GM12891 (cell line): ENCODE measurements at places on chromosomes 6 and 20.
A peak's percentile ranks its signal among the peaks of the same experiment; 100 is the strongest.

DNA sequence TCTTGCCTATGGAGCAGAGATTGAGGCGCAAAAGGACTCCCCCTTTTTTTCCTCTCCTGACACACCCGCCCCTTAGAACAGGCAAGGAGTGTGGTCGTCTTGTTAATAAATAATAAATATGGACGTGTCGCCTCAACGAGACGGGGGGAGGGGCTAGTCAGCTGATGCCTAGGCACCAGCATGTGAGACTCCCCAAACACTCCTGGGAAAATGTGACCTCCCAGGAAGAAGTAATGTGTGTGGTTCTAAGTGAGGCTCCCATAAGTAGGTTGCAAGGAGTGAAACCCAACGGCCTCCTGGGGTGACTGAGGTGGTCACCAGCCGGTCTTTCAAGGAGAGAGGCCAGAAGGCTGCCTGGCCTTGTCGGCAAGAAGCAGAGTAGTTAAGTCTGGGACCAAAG lies 1.1 kb upstream of the FAXC start:
- no peak for DNase-seq

DNA sequence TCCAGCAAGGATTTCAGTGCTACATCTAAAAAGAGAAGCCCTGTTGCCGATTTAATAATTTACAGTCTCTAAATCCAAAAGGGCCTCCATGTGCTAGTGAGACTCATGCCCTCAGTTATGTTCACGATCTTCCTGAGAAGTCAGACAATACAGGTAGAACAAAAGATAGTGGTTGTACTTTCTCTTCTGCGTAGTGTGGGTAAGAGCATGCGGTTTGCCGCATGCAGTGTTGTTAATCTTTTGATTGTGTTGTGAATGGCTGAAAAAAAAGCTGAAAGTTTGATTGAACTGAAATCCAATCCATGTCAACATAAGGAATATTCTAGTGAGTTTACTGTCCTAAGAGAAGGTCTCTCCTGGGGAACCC lies 74.8 kb upstream of the AGPAT4 start:
- DNase-seq = no peak

GRCh38 chr6:158715330-158716311 lies 65.8 kb downstream of the SYTL3 start:
- peak; percentile 43 for DNase-seq

DNA sequence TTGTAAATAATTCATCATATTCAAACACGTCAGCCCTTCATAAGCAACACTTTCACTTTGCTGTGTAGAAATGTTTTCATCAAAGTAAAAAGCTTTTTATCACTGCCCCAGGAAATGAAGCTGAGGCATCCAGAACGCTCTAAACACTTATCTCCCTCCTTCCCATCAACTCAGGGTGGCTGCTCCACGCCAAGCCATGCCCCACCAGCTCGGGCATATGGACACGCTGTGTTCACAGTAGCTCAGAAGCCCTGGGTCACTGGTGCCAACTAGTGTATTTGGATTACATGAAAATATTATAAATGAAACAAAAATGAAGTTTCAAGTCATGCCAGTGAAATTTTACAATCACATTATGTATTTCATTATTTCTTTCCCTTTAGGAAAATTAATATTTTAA lies 10.3 kb downstream of the PDE10A start:
- DNase-seq = no peak

- no peak for DNase-seq
Measured at GRCh38 chr6:129494099-129494498, 215.9 kb downstream of the ARHGAP18 start.

DNA sequence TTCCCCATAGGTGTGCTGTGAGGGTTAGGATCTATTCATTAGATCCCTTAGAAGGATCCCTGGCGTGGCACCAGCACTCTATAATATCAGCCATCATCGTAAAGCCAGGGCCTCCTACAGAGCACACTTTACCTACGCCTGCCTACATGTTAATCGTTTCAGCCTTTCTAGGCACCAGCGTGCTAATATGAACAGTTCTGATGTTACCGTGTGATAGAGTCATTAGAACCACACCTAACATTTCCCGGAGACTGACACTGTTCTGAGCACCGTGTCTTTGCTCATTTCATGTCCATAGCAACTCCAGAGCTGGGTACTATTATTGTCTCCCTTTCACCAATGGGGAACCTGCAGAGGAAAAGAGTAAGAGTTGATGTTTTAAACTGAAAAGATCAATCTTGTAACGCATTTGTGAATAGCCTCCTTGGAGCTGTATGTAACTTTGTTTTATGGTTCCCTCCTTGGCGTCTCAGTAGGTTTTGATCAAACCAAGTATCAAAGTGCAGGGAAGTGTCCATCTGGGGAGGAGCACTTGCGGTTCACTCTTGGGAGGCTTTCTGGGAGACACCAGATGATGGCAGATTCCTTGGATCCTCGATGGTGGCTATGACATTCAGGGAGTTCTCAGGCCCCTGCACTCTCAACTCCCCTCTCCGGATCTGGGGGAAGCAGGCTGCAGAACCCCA lies 73.8 kb upstream of the KCNG1 start:
- DNase-seq = no peak

DNA sequence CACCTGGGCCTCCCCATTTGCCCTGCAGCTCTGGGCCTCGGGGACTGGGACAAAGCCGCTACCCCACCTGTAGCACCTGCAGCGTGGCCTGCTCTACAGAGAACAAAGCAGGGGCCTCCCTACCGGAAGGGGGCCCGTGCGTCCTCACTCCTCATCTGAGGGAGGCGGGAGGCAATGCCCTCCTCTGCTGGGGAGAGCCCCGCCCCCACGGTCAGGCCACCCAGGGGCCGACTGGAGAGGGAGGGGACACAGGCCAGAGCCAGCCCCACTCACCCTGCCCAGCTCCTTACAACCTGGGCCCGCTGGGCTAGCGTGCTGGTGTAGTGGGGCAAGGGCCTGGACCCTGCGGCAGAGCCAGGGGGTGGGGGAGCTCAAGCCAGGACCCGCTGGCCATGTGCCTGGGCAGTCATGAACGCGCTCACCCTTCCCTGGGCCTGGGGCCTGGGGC lies 8.0 kb downstream of the LAMA5 start:
- DNase-seq = no peak
